Ascending aorta (tissue), 2 donors: ENCODE measurements at places on chromosomes 1 and 21.
A peak's percentile ranks its signal among the peaks of the same experiment; 100 is the strongest.

- no peak overlapping the region for H3K4me3 ChIP-seq
- no peaks in the 10 kb centered on the region for H3K27me3 ChIP-seq
- no peaks in the 10 kb centered on the region for H3K36me3 ChIP-seq
- DNase-seq: no peak
- H3K27ac ChIP-seq: no peak overlapping the region
- H3K4me1 ChIP-seq: peaks cover 5% of the 10 kb centered on the region
These were observed 391.5 kb upstream of the ADGRL2 start for GRCh38 chr1:81409262-81409661.

DNA sequence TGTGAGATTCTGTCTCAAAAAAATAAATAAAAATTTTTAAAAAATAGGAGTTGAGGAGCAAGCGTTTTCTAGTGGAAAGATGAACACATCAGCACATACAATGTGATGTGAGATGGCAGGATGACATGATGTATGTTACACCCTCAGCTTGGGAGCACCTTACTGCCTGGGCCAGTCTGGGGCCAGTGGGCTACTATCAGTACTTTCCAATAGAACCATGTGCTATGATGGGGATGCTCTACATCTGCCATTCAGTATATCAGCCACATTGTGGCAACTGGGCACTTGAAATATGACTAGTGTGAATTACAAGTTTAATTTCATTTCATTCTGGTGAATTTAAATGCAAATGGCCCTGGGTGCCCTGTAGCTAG lies 156.0 kb downstream of the PGBD5 start:
- H3K27me3 ChIP-seq: no peaks in the 10 kb centered on the region
- peak overlapping the region; percentile 83 for H3K27ac ChIP-seq
- H3K4me3 ChIP-seq: no peak overlapping the region
- peaks cover 8% of the 10 kb centered on the region for H3K4me1 ChIP-seq
- no peak for DNase-seq

GRCh38 chr21:42840411-42841155 lies 38.8 kb downstream of the WDR4 start:
- peaks cover 26% of the 10 kb centered on the region for H3K36me3 ChIP-seq
- DNase-seq: peak; percentile 24
- H3K27me3 ChIP-seq: no peaks in the 10 kb centered on the region
- peaks cover 4% of the 10 kb centered on the region for H3K4me1 ChIP-seq
- H3K4me3 ChIP-seq: no peak overlapping the region

GRCh38 chr1:204196068-204196795 lies at the start of gene KISS1:
Gene KISS1 (minus strand): TSS chr1:204196491. CDS start chr1:204192876, 3,615 bp downstream.
- H3K4me1 ChIP-seq: no peaks in the 10 kb centered on the region
- no peak for DNase-seq
- no peaks in the 10 kb centered on the region for H3K27me3 ChIP-seq
- H3K27ac ChIP-seq: no peak within 1 kb of the TSS
- no peak within 1 kb of the TSS for H3K4me3 ChIP-seq

DNA sequence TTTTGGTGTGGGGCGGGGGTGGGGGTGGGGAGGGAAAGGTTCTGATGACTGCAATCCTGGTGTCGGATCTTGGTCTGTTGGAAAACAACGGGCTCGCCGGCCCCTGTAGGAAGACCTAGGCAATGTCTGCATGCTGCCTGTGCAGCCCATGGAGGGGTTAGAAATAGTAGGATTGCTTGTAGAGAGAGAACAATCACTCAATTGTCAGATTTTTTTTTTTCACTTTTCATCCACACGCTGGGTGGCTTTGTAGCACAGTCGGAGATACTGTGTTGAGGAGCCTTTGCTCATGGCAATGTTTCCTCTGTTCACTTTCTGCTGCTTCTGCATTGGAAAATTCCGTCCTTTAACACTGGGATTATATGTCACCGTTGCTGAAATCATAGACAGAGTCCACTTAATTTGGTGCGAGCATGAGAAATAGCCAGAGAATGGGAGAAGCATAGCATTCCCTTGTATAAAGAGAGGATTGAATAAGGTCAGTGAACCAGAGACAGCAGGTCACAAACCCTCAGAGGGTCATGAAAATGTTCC lies 107.5 kb downstream of the MRPS6 start:
- DNase-seq: no peak
- H3K4me3 ChIP-seq: peak overlapping the region; percentile 29
- H3K36me3 ChIP-seq: no peaks in the 10 kb centered on the region
- H3K27me3 ChIP-seq: no peaks in the 10 kb centered on the region
- H3K27ac ChIP-seq: peak overlapping the region; percentile 75

DNA sequence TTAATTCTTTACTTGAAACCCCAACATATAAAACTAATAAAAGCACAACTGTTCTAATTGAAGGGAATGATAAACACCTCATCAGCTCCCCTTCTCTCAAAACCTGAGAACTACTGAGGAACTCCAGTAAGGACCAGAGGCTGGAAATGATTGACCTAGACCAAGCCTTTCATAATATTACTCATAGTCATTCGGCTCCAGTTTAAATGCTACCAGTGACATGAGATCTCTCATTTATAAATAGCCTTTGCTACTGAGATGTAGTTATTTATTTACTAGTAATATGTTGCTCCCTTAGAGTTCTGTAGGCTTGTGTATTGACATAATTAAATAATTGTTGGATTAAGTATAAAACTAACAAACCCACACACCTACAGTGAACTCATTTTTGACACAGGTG lies 209.8 kb upstream of the PRMT6 start:
- no peaks in the 10 kb centered on the region for H3K27me3 ChIP-seq
- no peaks in the 10 kb centered on the region for H3K4me1 ChIP-seq
- no peak overlapping the region for H3K4me3 ChIP-seq
- H3K27ac ChIP-seq: no peak overlapping the region
- no peak for DNase-seq

DNA sequence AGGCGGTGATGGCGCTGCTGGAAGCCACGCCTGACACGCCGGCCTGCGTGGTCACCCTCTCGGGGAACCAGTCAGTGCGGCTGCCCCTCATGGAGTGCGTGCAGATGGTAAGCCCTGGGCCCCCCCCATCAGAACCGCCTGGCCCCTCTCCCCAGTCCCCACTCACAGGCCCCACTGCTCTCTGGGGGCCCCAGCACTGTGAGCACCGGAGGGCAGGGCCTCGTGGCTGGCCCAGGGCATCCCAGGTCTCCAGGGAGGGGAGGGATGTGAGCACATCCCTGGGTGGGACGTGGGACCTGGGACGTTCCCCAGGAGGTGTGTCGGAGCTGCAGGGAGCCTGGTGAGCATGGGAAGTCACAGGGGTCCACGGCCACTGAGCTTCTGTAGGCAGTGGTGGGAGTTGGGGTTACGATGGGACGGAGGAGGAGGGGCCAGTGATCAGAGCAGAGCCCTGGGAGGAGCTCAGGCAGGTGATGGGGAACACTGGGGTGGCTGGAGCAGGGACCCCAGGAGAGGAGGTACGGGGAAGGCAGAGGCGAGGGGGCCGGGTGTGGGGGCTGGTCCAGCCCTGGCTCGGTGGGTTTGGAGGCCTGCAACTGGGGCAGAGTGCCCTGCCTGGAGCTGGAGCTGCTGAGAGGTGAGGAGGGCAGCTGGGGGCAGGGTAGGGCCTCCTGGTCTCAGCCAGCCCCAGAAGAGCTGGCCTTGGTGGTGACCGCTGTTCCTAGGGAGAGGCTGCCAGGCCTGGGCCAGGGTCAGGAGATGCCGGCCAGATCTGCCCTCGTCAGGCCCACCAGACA lies 18.8 kb downstream of the PFKL start:
- no peak for DNase-seq
- H3K4me1 ChIP-seq: no peaks in the 10 kb centered on the region
- H3K36me3 ChIP-seq: peaks cover 76% of the 10 kb centered on the region
- H3K4me3 ChIP-seq: no peak overlapping the region
- no peaks in the 10 kb centered on the region for H3K27me3 ChIP-seq
- no peak overlapping the region for H3K27ac ChIP-seq

- H3K4me1 ChIP-seq: peaks cover 3% of the 10 kb centered on the region
- H3K36me3 ChIP-seq: peaks cover 7% of the 10 kb centered on the region
- H3K27me3 ChIP-seq: no peaks in the 10 kb centered on the region
- H3K4me3 ChIP-seq: no peak overlapping the region
These were observed 88.8 kb downstream of the PRDM2 start for GRCh38 chr1:13788795-13789194.

DNA sequence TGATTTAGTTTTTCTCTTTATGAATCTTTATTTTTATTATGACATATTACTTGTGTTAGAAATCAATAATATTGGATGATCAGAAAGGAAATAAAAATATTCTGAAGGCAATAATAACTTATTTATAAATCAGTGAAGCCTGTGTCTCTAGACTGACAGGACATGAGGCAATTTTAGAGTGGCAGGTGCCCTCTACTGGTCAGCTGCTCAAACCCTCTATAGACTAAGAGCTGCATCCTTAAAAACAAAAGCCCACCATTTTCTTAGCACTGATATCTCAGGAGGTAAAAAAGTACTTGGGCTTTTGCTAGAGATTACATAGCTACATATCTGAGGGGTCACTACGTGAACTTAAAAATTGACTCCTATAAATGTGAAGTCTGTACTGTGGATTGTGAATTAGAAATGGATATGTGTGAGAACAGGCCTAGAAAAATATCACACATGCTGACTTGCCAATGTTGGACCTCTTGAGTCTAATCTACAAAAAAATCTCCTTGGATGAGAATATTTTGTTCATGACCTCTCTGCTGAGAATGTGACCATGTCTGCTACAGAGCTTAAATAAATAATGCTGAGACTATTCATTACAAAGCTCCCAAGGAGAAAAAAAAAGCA lies 597.9 kb upstream of the ADAMTS5 start:
- H3K4me1 ChIP-seq: no peaks in the 10 kb centered on the region
- no peak overlapping the region for H3K4me3 ChIP-seq
- no peak overlapping the region for H3K27ac ChIP-seq
- no peaks in the 10 kb centered on the region for H3K27me3 ChIP-seq
- H3K36me3 ChIP-seq: no peaks in the 10 kb centered on the region

DNA sequence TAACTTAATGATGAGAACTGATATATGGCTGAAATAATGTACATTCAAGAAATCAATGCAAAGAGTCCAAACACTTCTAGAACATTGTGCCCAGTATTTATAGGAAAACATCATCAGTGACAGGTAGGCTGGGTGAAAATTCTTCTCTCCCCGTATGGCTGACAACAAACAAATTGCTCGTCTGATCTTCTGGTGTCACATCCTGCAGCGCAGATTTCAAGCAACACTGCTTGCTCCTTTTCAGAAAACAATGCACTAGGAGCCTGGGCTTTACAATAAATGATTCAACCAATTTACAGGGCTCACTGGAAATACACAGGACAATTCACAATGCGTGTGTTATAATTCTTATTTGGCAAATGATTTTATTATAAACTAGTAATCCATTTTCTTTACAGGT lies 185.3 kb downstream of the RERE start:
- H3K4me3 ChIP-seq: no peak overlapping the region
- no peak for DNase-seq
- no peak overlapping the region for H3K27ac ChIP-seq
- H3K27me3 ChIP-seq: no peaks in the 10 kb centered on the region
- no peaks in the 10 kb centered on the region for H3K36me3 ChIP-seq

- no peak overlapping the region for H3K4me3 ChIP-seq
- DNase-seq: no peak
- no peaks in the 10 kb centered on the region for H3K27me3 ChIP-seq
- no peaks in the 10 kb centered on the region for H3K4me1 ChIP-seq
These were observed 102.4 kb upstream of the OR4F16 start for GRCh38 chr1:788835-789234.

DNA sequence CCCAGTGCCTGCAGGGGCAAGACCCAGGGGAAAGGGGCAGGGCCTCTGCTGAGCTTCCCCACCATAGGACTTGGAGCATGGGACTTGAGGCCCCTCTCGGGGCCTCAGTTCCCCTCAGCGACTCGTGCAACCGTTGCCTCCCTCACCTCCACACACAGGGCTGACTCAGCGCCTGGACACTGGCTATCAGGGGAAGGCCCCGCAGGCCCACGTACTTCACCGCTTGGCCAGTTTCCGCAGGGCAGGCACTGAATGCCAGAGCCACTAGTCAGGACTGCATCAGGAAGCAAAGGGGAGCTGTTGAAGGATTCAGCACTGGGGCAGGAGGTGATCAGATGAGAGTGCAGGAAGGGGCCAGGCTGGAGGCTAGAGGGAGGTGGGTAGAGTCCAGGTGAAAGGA lies 15.5 kb upstream of the FAM131C start:
- H3K27ac ChIP-seq: no peak overlapping the region
- no peaks in the 10 kb centered on the region for H3K4me1 ChIP-seq
- H3K27me3 ChIP-seq: no peaks in the 10 kb centered on the region
- no peak overlapping the region for H3K4me3 ChIP-seq

GRCh38 chr1:204997591-204998355 lies 45.2 kb upstream of the CNTN2 start:
- H3K27ac ChIP-seq: no peak overlapping the region
- no peak overlapping the region for H3K4me3 ChIP-seq
- DNase-seq: no peak
- H3K36me3 ChIP-seq: no peaks in the 10 kb centered on the region
